CD8-positive, alpha-beta memory T cell (primary cell): ENCODE measurements at places on chromosomes 2 and 18.

GRCh38 chr2:79122676-79123075 lies 2.4 kb downstream of the REG1A start:
- no peak for DNase-seq

GRCh38 chr18:48391868-48392267 lies 17.3 kb downstream of the ZBTB7C start:
- no peak for DNase-seq

DNA sequence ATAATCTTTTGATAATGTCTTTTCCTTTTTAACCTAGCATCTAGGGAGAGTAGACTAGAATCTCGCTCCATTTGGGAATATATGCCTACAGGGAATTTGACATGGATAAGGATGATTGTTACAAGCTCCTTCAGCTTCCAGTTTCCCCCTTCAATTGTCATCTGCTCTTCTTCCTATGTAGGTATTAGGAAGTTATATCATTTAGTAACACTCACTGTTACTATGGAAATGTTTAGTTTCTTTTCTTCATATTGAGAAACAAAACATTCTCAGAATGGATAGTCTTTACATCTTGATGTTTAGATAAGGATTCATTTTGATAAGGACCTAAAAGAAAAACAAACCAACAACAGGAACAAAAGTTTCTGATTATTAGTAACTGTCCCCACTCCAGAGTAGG lies 127.6 kb downstream of the PHLPP1 start:
- DNase-seq: no peak

DNA sequence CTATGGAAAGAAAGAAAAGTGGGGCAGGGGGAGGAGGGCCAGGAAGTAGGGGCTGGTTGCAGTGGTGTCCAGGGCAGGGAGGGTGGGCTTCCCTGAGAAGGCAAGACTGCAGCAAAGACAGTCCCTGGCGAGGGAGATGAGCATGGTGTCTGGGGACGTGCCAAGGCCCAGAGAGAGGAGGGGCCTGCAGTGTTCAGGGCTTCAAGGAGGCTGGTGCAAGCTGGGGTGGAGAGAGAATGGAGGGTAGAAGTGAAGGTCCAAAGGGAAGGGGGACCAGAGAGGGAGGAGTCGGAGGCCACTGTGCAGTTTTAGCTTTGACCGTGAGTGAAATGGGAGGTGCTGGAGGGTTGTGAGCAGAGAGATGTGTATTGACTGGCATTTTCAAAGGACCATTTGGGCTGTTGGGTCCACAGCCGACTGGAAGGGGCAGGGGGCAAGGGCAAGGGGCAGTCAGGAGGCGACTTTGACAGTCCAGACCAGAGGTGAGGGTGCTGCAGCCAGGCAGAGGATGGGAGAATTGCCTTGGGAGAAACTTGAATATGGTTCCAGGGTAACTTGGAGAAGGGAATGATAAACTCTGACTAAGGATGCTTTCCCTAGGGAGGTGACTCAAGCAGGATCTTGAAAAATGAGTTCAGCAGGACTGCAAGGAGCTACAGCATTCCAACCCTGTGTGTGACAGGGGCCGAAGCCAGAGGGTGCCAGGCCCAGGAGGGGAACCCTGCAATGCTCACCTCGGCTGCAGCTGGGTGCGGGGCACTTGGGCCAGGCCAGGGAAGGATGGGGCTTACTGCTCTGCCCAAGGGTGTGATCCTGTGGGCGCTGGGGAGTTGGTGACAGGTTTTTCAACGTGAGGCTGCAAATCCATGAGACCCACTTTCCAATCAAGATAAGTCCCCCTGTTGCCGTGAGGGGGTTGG lies 177.1 kb upstream of the HAAO start:
- no peak for DNase-seq

- DNase-seq: no peak
These were observed 108.2 kb downstream of the TCF4 start for GRCh38 chr18:55479656-55480420.

DNA sequence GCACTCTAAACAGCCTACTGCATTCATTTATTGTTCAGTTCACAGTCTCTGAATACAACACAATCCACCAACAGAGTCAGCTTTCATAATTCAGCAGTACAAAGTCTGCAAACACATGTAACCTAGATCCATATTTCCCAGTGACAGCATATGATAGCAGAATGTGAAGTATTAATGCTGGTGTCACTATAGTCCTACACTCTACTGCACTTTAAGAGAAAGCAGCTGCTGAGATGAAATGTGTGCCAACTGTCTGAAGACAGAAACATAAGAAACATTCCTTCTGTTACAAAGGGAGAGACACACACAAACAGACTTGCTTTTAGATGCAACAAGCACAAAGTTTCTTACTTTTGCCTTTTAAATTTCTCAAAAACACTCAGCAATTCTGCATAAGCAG lies 441.8 kb downstream of the ZEB2 start:
- no peak for DNase-seq

DNA sequence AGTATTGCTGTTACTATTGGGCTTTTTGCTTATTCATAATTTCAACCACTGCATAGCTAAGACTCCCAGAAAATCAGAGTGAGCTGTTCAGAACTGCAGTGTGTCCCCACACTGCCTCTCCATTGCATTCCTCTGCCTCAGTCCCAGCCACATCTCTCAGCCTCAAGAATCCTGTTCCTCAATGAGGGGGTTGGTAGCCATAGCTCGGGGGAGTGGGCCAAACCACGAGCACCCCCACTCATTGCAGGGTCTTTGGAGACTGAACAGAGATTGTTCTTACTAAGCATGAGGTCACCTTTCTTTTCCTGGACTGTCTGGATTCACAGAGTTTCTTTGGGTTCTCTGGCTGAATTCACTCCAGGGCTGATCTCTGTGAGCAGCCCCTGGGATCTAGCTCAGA lies 161.1 kb downstream of the GFPT1 start:
- no peak for DNase-seq

DNA sequence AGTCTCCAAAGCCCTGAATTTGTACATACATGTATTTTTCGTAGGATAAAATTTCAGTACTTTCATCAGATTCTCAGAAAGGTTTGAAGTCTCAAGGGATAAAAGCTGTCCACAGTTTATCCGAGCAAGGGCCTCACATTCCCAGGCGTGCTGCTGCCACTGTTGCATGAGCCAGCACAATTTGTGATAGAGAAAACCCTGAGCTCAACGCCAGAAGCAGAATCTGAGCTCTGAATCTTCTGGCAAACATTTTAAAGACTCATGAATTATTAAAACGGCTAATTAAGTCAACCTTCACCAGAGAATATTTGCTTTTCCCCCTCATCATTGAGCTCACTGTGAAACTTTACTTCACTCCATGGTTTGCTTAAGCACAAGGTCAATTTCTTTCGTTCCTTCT lies 38.5 kb upstream of the STPG4 start:
- DNase-seq: no peak

DNA sequence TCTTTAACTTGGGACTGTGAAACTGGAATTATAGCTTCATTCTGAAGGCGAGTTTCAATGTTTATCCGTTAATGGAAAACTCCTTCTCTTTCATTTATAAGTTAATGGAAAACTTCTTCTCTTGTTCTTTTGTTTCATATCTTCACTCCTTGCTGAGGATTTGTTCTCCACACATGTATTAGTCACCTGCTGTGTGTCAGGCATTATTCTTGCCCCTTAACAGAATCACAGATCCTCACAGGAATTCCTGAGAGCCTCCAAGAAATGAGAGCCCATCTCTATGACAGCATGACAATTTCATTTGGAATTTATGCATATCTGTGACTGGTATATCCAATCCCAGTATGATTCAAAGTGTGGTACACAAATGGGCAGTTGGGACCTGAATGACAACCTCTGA lies 545.8 kb downstream of the BCL11A start:
- no peak for DNase-seq
